ENCODE measurements at places on chromosomes 7 and 10. TPM values are rescaled to one million over a fixed set of nuclear protein-coding genes. Genes with fewer than 3 reads are reported as not detected.

HOGA1 gene
- total RNA-seq = 0.49 TPM

OPN1SW gene
- total RNA-seq = not detected

CPA2 gene
- 0.48 TPM for total RNA-seq

VGF gene
- total RNA-seq = 3.1 TPM

NUTM2A gene
- 0.62 TPM for total RNA-seq

TRIM73 gene
- 1.1 TPM for total RNA-seq

ASL gene
- total RNA-seq = 144 TPM

DEPP1 gene
- 20.2 TPM for total RNA-seq

CALHM1 gene
- not detected for total RNA-seq

PIP gene
- not detected for total RNA-seq

HYAL4 gene
- total RNA-seq = not detected

SMO gene
- total RNA-seq = 1.6 TPM

GRCh38 chr7:28922624-28923331, 35.4 kb downstream of the TRIL start:
- peak; percentile 75 for DNase-seq

DNA sequence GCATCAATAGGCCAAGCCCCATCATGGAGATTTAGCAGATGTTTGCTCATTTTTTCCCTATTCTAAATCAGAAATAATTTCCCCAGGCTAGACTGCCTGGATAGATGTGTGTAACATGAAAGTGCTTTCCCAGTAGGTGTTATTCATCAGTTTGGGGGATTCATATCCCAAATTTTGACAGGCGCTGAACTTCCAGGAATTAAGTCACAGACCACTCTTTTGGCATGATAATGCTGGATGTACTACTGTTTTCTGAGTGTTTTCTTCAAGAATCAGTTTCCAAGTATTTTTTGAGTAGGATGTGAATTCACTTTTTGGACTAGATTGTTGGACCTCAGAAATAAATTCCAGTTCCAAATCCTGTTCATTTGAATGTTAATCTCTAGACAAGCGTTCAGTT, 637.4 kb downstream of the REEP3 start:
- DNase-seq = no peak

DNA sequence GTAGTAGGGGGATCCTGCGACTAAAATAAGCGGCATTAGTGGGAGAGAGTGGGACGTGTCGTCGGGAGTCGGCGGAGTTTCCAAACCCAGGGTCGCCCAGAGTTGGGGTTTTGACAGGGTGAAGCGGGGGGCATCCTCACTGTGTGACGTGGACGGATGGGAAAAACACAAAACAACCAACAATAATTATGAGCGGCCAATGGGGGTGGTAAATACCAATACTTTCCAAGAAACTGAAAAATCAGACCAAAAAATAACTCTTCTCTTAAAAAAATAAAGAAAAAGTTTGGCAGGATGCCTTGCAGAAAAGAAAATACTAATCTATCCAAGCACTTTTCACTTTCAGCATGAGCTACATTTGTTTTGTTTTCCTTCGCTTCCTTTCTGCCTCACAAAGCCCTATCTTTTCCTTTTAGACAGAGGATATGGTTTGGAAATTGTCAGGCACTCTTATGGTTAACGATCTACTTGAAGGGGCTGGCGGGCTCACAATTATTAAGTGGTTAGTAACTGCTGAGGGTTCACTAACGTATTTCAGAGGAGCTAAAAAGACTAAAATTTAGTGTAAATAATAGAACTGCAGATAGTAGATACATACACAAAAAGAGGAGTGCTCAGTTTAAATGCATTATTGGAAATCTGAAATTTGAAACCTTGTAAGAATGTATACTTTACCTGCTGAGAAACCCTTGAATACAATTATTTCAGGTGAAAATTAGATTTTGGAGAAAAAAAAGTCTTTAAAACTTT, 802 bp upstream of the CDK6 start:
- DNase-seq = peak; percentile 34

DNA sequence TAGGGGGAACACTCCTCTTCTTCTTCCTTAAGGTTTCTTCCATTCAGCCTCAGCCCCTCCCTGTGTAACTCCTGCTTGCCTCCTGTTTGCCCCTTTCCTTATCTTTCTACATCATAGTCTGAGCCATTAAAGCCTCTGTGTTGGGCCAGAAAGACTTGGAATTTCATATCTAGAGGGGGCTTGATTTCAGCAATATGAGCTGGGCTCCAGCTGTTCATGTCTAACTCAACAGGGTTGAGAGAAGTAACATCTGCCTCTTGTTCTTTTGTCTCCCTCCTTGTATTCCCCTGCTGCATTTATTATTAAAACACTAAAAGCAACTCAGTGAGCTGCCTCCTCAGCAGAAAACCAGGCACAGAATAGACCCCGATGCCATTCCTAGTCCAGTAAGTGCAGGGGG, 17.6 kb downstream of the SEC24C start:
- no peak for DNase-seq

- DNase-seq = no peak
Observed at GRCh38 chr10:30345611-30346010, 3.5 kb downstream of the MTPAP start.

DNA sequence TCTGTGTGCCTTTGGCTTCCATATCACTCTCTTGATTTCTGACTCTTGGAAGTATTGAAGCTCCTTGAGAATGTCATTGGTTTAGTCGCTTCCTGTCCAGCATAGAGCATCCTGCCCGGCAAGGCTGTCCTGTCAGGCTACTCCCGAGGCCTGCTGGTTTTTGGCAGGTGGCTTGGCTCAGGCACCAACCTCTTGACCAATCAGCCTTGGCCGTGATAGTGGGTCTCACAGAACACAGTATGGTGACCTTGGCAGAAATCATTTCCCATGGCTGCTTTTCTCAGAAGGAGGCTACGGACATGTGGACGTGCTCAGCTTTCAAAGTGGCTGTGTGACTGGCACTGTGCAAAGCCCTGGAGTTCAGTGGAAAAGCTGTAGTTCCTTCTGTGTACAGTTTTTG, 516.9 kb downstream of the REEP3 start:
- no peak for DNase-seq

GRCh38 chr7:90768301-90768700, 172.2 kb downstream of the CDK14 start:
- DNase-seq = no peak

DNA sequence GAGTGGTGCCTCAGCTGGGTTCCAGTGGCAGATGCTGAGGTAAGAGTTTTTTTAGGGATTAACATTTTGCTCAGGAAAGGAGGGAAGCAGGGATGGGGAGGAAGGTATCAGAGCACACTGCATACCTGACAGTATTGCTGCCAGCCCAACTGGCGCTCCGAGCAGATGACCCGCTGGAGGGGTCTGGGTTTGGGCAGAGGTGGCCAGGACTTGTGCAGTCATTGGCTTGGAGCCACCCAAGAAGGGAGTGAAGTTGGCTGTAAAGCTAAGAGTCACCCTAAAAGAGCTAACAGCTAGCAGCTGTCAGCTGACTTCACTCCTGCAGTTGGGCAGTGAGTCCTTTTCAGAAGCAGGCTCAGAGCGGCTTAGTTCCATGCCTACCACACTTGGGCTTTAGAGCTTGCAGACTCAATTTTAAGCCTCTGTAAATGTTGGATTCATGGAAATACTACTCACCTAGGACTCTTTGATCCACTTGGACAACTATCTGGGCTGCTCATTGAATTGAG, 5.8 kb upstream of the ARHGAP22 start:
- DNase-seq = peak; percentile 10

- no peak for DNase-seq
Observed at GRCh38 chr10:132709471-132709951, 76.4 kb downstream of the NKX6-2 start.

DNA sequence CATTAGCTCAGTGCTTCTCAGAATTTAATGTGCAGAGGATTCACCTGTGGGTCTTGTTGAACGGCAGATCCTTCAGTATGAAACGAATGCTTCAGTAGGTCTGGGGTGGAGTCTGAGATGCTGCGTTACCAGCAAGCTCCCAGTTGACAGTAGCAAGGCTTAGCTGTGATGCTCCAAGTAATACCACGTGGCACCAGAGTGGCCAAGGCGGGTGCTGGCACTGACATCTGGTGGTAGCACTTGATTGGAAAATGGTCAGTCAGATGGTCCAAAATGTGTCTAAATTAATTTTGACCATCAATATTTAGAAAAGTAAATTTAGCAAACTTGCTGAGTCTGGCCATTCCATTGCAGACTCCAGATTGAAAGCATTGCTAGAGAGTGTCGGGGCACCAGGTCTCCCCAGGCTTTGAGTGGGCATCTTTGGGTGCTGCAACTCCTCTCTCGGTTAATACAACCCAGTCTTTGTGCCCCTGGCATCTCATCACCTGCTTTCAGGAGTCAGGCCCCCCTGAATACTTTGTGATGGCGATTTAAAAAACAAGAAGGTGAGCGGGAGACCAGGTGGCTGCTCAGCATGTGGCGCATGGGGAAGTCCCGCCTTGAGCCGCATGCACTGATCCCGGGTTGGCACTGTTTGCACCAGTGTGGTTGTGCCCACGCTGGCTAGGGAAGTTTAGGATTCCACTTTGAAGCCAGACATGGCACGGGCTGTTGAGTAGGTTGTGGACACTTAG, 130.1 kb downstream of the NT5C2 start:
- DNase-seq = no peak

GRCh38 chr10:129945941-129946760, 17.9 kb downstream of the EBF3 start:
- DNase-seq = no peak

DNA sequence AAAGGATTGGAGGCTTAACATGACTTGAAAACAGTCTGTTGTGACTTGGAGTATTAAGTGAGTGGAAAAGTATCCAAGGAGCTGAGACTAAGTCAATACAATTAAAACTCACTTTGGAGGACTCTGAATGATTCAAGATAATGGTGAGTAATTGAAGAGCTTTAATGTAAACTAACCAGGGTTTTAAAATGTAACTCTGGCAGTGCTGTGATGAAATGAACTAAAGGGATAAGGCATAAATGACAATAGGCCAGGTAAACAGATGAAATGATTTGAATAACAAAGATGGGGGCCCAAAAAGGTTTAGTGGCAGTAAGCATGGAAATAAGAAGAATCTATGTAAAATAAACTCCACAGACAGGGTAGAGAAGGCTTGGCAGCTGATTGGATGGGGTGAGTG, 316.5 kb upstream of the CACNA2D1 start:
- DNase-seq = no peak

DNA sequence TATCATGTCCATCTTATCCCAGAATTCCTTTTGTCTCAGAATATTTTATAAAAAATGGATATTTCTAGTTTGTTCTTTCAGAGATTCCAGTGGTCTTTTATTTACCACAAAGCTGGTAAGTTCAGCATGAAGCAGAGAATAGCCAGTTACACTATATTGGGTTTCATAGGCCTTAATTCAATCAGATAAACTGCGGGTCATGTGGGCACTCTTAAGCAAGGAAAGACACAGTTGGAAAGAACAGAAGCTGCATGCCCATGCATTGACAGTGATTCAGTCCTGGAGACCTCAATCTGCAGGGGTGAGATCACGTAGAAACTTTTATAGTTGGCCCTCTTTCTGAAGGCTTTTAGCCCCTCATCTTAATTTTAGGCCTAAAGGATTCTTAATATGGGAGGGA, 281.3 kb upstream of the IGFBP3 start:
- no peak for DNase-seq

GRCh38 chr7:116949941-116950801, 3.1 kb upstream of the ST7 start:
- no peak for DNase-seq

- DNase-seq = peak; percentile 87
Observed at GRCh38 chr7:150974468-150975391, 3.4 kb downstream of the KCNH2 start.

DNA sequence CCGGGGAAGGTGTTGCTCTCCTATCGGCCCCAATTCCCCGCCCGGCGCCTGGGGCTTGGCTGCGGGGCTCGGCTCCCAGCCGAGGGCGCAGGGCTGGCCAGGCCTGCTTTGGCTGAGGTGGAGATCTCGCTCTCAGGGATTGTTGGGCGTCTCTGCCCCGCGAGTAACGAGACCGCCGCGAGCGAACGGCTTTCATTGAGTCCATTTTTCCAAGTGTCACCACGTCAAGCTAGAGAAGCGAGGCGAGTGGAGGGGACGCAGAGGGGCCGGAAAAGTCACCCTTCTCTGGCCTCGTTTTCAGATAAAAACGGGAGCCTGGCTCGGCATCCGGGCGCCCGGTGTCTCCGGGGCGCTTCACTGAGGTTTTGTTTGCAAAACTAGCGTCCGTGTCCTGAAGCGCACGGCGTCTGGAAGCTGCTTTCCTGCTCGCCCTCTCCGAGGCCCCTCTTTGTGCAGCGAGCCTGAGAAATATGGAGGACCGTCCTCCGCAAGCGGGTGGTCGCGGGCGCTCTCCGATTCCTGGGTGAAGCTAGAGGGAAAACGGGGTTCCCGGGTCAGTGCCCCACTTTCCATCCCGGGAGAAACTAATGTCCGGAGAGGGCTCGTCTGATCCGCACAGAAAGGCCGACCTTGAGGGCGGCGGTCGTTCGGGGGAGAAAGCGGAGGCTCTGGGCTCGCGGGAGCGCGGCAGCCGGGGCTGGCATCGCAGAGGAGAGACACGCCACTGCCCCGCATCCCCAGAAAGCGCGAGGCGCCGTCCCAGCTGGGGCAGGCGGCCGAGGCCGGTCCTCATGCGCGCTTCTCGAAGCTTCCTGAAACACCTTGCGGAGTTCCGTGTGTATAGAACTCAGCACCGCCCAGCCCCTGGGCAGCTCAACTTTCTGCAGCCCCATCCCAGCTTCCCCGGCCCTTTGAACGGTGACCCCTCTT, 3.5 kb upstream of the EN2 start:
- DNase-seq = no peak
